Uterus (tissue), 4 donors: ENCODE measurements at places on chromosomes 7 and 10.

- no peak for DNase-seq
These were observed 75.2 kb downstream of the PLXDC2 start for GRCh38 chr10:19891429-19891828.

- no peak for DNase-seq
These were observed 242.4 kb downstream of the KIAA1217 start for GRCh38 chr10:24451325-24451820.

GRCh38 chr7:94510582-94511496 lies 1.2 kb downstream of the CASD1 start:
- peak; percentile 38 for DNase-seq

DNA sequence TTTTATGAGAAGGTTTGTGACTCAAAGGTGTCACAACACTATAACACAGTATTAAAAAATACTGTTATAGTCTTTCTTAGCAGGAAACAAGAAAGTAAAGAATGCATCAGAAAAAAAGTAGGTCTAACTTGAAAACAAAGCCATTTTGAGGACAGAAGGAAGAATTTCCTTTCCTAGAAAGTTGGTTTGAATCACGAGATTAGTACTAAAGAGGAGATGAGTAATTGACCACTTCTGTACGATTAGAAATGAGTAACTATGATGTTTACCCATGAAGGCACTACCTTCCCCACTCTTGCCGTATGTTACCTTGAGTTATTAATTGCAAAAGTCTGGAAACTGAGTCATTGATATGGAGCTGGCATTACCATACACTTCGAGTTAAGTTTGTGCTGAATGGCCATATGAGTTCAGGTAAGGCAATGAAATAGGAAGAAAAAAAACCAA lies 65.2 kb downstream of the FAM185A start:
- DNase-seq: no peak

GRCh38 chr7:96182424-96183158 lies 139.3 kb downstream of the SLC25A13 start:
- no peak for DNase-seq

GRCh38 chr7:44213877-44214388 lies 13.2 kb downstream of the YKT6 start:
- no peak for DNase-seq

- DNase-seq: peak; percentile 20
These were observed 787 bp downstream of the MAGI2 start for GRCh38 chr7:79452495-79453265.

DNA sequence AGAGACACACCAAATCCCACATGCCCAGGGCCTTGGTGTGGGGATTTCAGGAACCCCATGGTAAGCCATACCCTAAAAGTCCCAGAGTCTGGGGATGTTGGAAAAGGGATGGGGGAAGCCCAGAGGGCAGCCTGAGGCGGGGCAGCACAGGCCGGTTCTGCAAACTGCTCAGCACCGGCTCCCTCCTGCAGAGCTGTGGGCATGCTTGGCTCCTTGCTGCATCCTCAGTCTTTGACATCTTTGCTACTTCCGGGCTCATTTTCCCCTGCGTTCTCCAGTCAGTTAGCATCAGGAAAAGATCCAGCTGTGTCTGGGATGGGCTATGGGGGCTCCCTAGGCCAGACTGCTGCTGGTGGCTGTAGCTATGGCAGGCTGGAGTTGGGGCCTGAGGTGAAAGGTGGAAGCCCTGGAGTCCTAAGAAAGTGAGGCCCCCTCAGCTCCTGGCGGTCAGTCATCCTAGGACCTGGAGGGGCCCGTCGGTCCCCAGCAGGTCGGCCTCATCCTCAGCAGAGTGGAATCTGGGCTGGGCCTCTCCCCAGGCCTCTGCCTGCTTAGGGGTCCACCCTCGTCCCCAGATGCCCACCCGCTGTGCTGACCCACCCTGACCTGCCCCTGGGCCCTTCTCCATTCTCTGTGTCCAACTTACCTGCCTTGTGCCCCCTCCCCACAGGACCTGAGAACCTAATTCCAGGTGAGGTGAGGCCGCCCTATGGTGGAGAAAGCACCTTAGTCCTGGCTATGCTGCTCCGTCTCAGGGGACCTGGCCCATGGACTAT lies 9.3 kb downstream of the TBATA start:
- no peak for DNase-seq

DNA sequence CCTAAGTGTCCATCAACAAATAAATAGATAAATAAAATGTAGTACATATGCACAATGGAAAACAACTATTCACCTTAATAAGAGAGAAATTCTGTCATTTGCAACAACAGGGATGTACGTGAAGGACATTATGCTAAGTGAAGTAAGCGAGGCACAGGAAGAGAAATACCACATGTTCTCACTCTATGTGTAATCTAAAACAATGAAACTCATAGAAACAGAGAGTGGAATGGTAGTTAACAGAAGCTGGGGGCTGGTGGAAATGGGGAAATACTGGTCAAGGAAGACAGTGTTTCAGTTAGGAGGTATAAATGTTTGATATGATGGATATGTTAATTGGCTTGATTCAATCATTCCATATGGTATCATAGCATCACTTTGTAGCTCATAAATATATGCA lies 43.1 kb downstream of the ARL4A start:
- no peak for DNase-seq

DNA sequence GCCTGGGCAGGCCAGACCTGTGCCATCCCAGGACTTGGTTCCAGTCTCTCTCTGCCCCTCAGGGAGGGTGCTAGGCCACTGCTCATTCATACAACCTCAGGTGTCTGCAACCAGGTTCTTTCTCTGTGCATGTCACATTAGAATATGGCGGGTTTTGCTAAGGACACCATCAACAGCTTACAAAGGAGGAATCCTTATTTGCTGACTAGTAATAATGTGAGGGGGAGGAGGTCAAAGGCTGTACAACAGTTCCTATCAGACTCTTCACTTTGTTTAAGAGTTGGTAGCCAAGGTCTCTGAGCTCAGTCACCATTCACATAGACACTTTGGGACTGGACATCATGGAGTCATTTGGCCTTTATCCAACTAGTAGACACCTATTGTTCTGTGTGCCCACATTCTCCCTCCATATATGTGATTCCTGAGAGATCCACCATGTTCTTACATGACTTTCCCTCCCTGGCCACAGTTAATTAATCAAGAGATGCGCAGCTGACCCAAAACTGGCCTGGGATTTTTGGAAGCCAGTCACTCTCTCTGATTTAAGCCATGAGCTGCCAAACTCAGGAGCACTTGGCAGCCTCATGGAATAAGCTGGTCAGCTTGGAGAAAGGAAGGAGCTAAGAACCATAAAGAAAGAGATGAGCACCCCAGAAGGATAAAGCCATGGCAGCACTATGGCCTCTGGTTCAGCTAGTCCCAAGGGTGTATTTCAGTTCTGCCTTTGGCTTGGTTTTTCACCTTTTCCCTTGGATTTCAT lies 51.2 kb downstream of the DPCD start:
- DNase-seq: no peak

DNA sequence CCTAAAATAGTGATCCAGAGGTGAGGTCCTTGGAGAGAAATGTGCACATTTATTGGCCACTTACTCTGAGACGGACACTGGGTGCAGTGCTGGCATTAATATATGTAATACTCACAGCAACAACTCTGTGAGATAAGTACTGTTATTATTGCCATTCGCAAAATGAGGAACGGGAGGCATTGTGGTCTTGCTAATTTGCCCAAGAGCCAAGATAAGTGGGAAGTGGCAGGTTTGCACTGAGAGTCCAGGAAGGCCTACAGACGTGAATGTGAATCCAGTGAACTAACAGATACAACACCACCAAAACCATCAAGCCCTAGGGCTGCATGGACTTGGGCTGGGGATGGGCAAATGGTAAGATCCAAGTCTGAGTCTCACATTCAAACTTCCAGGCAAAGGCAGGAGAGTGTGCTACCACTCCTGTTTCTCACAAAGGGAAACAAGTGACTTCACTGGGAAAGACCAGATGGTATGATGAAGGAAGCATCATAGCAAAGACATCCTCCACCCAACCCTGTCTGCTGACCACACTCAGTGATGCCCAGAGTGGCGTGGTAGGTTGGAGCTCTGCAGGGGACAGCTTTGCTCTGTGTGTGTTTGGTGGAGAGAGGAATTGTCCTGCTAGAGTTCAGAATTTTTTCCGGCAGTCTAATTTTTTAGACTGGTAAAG lies 19.2 kb downstream of the TMEM273 start:
- DNase-seq: no peak

DNA sequence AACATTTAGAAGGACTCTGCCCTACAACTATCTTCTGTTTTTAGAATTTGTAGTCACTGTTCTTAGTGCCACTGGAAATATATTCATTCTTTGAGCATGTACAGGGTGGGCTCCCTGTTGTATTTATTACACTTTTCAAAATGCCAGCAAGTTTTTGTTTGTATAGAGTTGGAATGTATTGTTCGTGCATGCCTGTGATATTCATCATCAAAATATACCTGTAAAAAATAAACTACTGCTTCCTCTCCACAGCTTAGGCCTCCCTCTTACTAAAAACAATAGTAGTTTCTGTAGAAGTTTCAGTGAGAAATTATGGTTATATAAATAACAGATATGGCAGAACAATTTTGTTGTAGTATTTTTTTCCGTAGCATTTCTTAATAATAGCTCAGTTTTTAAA lies 61.6 kb downstream of the NHLRC2 start:
- no peak for DNase-seq

GRCh38 chr7:116138202-116138801 lies 72.0 kb upstream of the TES start:
- no peak for DNase-seq

DNA sequence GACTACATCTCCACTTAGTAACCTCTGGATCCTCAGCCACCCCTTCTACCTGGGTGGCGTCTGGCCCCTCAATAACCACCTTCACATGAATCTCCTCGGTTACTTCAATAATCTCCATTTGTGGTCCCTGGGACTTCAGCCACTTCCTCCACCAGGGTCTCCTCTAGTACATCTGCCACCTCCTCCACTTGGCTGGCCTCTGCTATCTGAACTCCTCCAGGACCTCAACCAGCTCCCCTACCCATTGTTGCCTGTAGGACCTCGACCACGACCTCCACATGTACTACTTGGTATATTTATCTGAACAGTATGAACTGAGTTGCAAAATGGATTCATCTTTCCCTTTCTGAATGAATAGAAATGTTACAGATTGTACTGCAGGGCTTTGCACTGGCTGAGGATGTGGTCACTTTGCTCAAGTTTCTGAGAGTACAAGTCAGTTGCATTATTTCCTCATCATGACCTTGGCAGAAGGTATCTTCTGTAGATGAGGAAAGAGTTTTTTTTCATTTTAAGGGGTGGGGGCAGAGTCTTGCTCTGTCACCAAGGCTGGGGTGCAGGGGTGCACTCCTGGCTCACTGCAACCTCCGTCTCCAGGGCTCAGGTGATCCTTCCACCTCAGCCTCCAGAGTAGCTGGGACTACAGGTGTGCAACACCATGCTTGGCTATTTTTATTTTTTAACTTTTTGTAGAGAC lies 36.0 kb downstream of the MAT1A start:
- no peak for DNase-seq

- DNase-seq: no peak
These were observed 21.1 kb upstream of the FOXI2 start for GRCh38 chr10:127715782-127716378.

GRCh38 chr10:8378198-8378983 lies 323.9 kb downstream of the GATA3 start:
- DNase-seq: no peak

DNA sequence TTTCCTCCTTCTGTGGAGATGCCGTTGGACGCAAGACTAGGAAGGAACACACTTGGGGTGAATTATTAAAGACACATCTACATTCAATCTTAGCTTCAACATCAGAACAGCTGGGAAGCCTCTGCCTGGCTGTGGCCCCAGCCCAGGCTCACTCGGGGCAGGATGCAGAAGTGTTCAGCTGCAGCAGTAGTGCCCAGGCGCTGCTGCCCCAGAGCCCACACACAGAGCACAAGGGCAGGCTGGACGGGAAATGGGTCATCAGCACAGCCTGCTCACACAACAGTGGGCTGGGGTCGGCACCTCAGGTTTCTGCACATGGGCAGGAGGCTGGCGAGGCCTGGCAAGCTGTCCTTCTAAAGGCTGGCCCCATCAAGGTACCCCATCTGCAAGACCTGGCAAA lies 42.5 kb downstream of the NOD1 start:
- no peak for DNase-seq

DNA sequence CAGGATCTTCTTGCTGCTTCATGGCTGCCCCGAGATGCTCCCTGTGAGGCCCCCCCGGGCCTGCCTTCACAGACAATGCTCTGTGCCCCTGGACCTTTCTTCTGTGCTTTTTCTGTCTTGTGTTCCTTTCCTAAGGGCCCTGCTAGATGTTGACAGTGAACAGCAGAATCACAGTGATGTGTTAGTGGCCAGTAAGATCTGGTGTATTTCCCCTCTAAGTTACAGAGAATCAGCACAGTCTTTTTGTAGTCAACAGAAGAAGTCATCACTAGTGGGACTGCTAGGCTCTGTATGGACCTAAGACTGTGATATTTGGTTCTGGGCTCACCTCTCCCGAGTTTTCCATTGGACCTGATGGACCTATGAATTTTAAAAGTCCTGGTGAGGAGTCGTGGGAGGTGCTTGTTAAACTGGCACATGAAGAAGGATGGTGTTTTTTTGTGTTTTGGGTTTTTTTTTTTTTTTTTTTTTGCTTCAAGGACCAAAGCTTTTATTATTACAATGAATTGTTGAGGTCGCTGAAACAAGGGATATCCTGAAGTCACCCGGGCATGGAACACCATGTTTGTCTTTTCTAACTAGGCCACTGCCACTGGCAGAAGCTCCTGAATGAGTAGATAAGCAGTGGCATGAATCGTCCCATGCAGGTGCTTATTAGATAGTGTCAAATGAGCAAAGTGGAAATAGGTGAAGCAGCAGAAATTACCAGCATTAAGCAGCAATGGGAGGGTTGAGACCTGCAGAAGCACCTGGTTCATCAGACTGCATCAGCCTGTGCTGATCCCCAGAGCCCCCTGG lies 194.8 kb downstream of the CELF2 start:
- DNase-seq: no peak

- no peak for DNase-seq
These were observed 5.4 kb downstream of the FAM171A1 start for GRCh38 chr10:15365692-15366091.

DNA sequence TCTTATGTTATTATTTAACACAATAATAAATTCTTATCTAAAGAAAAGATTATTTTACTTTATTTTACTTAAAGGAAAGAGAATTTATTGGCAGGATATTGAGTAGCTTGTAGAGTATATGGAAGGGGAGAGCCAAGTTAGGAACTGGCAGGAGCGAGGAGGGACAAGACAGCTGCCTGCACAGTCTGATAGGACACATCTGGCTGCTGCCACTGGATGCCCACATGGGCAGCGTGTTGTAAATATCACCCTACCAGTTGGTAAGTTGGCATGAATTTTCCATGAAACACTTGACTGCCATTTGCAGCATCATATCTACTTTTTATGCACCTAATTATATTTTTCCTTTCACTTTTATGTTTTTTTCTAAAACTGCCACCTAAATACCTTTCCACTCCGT lies 19.6 kb downstream of the SRI start:
- DNase-seq: no peak
